ENCODE measurements at places on chromosomes 1 and 21.

- no peak for DNase-seq
These were observed 17.8 kb upstream of the TDRD10 start for GRCh38 chr1:154483941-154484803.

- peak; percentile 66 for DNase-seq
These were observed 28.6 kb upstream of the IFNGR2 start for GRCh38 chr21:33374450-33375096.

DNA sequence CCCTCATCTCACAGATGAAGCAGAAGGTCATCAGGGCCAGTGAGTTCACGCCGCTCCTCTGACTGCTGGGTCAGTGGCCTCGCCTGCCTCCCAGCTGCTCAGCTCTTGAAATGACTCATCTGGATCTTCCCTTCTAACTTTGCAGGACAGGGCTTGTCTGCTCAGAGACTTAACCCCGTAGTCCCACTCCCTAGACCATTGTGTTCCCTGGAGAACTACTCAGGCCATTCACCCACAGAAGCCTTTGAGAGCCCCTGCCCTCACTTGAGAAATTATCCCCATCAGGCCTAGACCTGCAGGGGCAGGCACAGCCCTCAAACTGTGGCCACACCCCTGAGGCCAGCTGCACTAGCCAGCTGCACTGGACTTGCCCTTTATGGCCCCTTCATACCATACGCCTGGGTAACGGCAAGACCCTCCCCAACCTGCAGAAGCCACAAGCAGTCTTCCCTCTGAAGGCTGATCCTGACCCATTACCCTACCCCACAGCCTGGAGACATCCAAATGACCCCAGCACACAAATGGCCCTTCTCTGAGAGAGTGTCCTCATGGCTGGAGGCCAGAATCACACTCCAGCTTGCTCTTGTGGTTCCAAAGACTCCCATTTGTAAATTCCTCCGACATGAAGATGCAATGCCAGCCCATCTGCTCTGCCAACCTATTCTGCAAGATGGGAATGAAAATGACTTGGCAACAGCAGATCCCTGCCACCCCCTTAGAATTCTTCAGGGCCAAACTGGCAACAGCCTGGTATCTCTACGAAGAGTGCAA, 33.2 kb downstream of the RCSD1 start:
- DNase-seq: no peak

DNA sequence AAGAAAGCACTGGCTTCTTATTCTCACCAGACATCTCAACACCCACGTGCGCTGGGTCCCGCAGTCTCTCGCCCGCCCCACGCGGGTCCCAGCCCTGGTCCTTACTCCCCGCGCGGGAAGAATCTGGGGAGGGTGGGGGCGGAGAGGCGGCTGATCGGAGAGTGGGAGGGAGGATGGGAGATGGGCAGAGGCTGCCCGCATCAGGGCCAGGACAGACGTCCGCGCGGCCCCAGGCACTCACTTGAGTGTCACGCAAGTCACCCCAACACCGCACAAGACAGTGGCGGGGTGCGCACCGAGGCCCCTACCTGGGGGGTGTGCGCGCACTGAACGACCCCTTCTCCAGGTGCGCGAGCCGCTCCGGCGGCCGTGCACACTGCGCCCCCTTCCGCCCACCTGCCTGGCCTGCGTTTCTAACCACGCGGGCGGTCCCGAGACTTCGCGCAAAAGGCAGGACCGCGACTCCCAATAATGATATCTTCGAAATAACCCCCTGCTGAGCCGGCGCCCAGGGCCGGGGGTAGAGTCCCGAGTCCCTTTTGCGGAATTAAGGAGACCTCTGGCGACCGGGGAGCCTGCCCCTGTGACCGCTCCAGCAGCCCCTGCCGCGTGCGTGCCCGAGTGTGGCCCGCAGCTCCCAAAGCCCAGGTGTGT, 6.0 kb upstream of the SIM2 start:
- DNase-seq: no peak

DNA sequence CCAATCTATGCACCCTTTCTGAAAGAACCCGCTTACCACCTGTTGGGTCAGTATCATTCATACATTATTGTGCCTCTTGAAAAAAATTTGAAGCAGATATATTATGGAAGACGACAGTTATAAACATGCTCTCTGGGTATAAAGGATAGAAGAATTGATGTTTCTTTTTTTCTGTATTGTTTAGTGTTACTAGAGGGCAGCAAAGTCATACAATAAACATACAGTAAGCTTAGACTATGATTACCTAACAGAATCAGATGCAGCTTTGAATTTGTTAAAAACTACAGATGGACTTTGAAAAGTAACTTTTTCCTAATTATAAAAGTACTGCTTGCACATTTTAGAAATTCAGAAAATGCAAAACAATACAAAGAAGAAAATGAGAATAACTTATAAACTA, 11.1 kb upstream of the PAXBP1 start:
- DNase-seq: no peak

- DNase-seq: no peak
These were observed 55.2 kb downstream of the UBR4 start for GRCh38 chr1:19154876-19155275.

- no peak for DNase-seq
These were observed 39.9 kb downstream of the PEX14 start for GRCh38 chr1:10514490-10515235.

DNA sequence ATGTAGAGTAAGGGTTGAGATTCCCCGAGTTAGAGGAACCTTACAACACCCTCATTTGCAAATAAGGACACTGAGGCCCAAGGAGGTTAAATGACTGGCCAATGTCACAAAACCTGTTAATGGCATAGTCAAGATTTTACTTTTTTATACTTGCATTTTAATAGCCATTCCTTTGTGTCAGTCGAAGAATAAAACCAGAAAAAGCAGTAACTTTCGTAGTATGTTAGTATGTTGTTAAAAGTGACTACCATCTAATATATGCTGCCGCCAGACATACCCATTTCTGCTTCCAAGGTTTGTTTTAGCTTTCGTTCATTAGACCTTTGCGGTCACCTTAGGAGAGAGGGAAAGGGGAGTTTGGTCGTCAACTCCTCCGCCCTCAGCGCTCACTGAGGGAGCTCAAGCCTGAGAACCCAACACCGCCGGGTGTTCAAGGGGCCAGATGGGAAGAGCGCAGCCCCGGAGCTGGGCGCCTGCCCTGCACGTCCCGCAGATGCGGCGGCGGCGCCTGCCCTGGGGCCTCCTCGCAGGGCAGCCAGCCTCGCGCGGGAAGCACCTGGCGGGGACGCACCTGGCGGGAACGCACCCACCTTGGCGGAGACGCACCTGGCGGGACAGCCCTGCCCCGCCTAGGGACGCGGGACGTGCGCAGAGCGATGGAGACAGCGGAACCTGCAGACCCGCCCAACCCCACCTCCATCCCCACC, 466 bp downstream of the VPS26C start:
- DNase-seq: no peak

DNA sequence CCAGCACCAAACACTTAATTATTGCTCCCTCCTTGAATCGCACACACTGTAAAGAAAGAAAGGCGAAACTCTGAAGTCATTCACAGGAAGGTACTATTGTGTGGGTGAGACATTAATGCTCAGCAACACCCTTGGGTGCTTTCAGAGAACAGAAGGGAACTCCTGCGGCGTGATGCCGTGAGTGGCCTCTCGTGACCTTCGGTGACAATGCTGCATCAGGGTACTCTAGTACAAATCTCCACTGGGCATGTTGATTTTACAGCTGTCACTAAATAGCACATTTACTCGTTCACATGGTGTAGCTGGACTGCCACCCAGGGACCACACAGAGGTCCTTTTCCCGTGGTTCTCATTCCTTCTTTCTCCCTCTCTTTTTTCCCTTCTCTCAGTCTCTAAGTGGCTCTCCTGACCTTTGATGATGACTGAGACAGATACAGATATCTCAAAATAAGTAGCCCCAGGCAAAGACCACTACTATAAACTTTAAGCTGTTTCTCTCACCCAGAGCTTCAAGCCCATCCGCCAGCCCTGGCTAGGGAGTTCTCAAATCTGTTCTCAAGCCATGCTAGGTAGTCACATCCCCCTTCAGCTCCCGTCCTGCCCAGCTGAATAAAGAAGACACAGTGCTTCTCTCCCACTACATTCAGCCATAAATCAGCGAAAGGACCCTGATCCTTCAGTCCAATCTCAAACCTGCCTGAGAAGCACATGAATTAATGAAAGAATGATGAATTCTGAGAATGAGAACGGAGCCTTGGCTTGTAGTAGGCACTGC, 223.4 kb upstream of the FMN2 start:
- no peak for DNase-seq

DNA sequence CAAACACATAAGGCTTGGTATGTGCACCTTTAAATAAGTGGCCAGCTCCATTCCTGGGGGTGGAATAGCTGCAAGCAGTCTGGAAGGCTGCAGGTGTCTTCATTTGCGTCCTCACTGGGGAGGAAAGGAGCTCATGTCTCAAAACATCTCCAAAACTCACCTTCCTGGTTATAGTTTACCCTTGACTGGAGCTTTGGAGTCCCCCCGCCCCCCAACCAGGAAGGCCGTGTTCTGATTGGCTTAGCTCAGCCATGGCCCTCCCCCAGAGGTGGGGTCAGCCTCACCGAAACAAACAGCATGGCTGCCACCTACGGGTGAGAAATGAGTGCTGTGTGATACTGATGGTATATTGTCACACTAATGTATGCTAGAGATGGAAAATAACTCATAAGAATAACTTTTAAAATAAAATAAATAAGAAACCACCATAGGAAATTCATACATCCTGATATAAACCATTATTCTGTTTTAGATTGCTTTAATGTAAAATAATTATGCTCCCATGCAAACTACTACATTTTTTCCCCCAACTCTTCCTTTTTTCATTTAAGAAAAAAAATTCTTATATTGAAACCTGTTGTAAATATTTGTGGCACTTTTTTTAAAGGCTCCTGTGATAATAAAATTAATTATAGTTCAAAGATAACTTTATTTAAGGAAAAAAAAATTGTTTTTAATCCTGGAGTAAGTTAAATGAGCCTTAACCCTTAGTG, 90.8 kb downstream of the ZP4 start:
- DNase-seq: peak; percentile 27

- DNase-seq: no peak
These were observed 20.4 kb upstream of the AK2 start for GRCh38 chr1:33057095-33057494.
